NCI-H1417 (cell line): ENCODE measurements at places on chromosomes 16 and 17.

- peak; percentile 52 for DNase-seq
Observed at GRCh38 chr16:86198206-86199118, 299.5 kb downstream of the IRF8 start.

DNA sequence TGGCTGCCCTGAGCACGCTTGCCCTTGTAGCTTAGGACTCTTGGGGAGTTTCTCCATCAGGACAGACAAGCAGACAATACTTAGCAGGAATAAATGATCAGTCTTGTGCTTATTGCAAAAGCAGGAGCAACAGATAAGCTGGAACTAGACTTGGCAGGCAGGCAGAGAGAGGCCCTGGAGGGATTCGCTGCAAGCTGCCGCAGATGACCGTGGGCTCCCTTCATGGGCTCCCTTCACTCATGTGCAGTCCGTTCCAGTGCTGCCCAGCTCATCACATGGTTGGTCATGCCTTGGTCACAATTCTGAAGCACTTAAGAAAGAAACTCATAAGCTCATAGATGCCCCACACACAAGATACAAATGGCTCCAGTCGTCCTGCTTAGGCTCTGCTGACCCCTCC is 2.4 kb upstream of the SLC5A10 start:
- no peak for DNase-seq

GRCh38 chr16:81461766-81462165 is 17.2 kb downstream of the CMIP start:
- no peak for DNase-seq

- DNase-seq: no peak
Observed at GRCh38 chr17:17179371-17179827, 26.7 kb downstream of the PLD6 start.

GRCh38 chr16:30951750-30952149 is 2.9 kb downstream of the ORAI3 start:
- DNase-seq: no peak

GRCh38 chr17:61058066-61058465 is 341.6 kb upstream of the TBX2 start:
- DNase-seq: no peak

DNA sequence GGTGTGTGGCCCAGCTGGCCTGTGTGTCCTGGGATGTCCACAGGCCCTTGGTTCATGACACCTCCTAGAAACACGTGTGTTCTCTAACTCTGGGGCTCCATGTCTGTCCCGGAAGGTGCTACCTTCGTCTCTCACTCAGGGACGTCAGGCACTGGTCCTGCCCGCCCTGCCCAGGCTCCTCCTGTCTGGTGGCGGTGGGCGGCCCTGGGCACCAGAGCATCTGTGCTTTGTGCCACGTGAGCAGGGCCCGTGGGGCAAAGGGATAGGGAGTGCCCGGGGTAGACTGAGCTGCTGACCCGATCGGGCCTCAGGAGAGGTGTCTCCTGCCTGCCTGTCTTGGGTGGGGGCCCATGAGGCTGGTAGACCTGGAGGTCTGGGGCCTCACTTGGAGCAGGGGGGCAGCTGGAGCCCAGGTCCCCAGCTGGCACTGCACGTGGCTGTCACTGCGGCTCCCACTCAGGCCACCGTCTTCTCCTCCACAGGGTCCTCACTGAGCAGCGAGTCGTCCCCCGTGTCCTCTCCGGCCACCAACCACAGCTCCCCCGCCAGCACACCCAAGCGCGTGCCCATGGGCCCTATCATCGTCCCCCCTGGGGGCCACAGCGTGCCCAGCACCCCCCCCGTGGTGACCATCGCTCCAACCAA is 35.1 kb downstream of the GSE1 start:
- no peak for DNase-seq

DNA sequence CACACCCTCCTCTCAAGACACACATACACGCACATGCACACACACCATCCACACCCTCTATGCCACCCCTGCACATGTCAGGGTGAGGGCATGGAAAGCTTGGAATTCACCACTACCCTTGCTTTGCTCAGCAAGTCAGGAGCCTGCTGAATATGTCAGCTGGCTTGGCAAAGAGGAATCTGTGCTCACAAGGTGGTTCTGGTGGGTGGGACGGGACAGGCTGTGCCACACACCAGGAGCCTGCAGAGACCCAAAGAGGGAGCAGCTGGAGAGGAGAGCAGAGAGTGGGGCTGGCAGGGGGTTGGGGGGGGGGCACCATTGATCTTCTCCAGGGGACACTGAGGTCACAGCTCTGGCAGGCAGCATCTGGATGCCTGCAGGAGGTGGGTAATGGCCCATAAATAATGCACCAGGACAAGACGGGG is 48.7 kb upstream of the NDRG4 start:
- no peak for DNase-seq

GRCh38 chr16:10895053-10895946 is 18.3 kb downstream of the CIITA start:
- DNase-seq: no peak

DNA sequence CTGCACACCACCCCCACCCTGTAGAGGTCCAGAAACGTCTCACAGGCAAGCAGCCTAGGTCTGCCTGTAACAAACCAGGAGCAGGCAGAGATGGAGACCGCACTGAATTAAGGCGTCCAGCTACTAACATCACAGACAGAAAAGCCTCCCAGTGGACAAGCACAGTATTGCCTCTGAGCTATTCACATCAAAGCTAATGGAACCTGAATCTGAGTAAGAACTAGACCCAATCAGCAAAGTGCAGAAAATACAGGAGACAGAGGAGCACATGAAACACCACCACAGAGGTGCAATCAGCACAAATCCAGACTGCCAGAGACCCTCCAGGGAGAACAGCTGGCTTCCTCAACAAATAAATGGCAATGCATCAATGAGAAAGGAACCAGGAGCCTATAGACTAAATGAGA is 22.2 kb upstream of the PEMT start:
- peak; percentile 59 for DNase-seq

GRCh38 chr17:7982173-7982572 is 20.2 kb upstream of the GUCY2D start:
- no peak for DNase-seq
